ENCODE measurements at places on chromosomes 5 and 9. TPM values are rescaled to one million over a fixed set of nuclear protein-coding genes. Genes with fewer than 3 reads are reported as not detected.
A peak's percentile ranks its signal among the peaks of the same experiment; 100 is the strongest.

DNA sequence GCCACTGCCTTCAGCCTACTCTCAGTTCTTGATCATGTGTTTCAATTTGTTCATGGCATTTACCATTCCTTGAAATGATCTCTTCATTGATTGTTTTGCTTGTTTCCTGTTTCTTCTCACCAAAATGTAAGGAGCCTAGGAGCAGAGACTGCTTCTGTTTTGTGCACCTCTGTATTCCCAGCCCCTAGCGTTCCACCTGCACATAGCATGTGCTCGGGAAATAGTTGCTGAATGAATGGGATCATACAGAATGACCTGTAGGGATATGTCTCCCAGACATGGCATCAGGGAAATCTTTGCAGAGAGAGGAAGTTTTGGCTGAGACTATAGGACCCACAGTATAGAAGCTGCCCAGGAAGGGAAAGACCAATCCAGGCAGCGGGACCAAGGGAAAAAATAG is 6.2 kb upstream of the CERCAM start:
- peaks cover 5% of the 10 kb centered on the region for H3K27me3 ChIP-seq
- no peak overlapping the region for H3K27ac ChIP-seq

- H3K36me3 ChIP-seq = peaks cover 29% of the 10 kb centered on the region
- H3K27me3 ChIP-seq = no peaks in the 10 kb centered on the region
- H3K27ac ChIP-seq = no peak overlapping the region
- H3K4me3 ChIP-seq = no peak overlapping the region
These were observed 44.3 kb downstream of the HABP4 start for GRCh38 chr9:96494215-96494800.

DNA sequence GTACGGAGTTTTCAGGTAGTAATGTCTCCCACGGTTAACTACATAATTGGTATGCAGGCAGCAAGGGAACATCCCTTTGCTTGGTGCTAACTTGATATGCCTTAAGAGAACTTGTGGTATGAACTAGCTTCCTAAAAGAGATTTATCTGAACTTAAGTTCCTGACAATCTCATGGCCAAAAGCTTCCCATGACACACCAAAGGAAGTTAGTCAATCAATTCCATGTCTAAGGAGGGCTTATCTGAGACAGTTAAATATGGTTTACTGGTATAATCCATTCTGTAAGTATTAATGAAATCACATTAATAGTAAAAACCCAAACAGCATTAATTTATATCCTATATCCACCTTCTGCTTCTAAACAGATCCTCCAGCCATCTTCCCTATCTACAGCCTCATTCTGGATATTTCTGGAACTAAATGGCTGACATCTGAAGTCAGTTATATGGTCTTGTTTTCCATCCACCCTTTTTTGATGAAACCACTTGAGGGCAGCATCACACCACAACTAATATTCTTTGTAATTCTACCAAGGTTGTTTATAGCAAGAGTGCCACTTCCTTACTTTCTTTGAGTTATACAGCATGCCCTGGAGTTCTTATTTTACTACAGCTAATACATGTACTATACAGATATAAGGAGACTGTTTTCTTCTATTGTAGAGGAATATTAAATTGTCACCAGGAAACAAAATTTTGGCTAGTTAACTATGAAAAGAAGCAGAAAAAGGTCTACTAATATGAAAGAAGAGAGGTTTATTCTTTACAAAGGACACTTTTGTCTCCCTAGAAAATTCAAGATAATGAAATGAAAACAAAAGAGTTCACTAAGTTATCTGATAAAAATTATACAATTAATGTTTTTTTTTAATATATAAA is 34.7 kb downstream of the SHOC1 start:
- DNase-seq = peak; percentile 40
- H3K27ac ChIP-seq = no peak overlapping the region
- H3K27me3 ChIP-seq = no peaks in the 10 kb centered on the region
- H3K4me1 ChIP-seq = peaks cover 2% of the 10 kb centered on the region
- H3K4me3 ChIP-seq = no peak overlapping the region

- no peak overlapping the region for H3K27ac ChIP-seq
- no peak for DNase-seq
- H3K36me3 ChIP-seq = no peaks in the 10 kb centered on the region
- no peaks in the 10 kb centered on the region for H3K4me1 ChIP-seq
- peaks cover 54% of the 10 kb centered on the region for H3K27me3 ChIP-seq
These were observed 31.8 kb upstream of the RXRA start for GRCh38 chr9:134294153-134295071.

DNA sequence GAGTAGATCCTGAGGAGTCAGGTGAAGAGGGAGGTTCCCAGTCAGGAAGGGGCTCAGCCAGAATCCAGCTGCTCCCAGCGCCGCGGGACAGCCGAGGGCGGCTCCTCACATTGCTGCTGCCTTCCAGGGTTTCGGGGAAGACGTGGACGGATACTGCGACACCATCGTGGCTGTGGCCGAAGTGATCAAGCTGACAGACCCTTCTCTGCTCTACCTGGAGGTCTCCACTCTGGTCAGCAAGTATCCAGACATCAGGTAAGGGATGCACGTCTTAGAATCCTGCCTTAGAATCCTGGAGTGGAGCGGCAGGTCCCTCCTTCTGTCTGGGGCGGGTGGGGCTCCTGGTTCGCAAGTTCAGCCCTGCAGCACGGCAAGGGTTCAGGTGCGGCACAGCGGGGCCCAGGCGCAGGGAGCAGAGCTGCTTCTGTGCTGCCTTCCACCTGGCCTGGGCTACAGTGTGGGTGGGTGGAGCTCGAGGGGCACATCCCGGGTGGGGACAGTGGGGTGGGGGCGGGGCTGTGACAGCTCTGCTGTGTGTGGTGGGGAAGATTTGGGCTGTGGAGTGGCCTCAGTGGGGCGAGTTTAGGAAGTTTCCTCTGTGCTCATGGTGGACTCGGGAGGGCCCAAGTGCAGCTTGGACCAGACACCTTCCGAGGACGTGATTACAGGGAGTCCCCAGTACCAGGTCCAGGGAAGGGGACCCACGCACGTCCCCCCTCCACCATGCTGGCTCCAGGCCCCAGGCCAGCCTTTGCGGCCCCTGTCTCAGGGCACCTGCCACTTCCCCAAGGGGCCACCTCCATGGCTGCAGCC is 22.8 kb downstream of the EXOC3 start:
- H3K4me3 ChIP-seq = no peak overlapping the region
- no peak for DNase-seq
- no peak overlapping the region for H3K27ac ChIP-seq
- H3K36me3 ChIP-seq = peaks cover 11% of the 10 kb centered on the region
- no peaks in the 10 kb centered on the region for H3K27me3 ChIP-seq

DNA sequence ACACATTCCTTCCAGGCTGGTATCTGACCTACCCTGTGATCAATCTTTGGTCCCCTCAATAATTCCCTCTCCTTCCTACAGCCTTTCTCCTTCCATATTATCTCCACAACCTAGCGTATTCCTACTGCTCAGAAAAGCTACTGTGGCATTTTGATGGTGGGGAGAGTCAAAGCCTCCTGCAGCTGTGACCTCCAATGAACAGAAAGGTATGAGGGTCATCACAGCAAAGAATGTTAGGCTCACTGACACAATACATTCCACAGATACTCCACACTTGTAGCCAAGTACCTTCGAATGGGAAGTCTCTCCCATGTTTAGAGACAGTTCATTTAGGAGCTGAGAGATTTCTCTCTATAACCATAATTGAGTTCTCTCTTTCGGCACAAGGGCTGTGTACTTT is 5.9 kb downstream of the FBN2 start:
- no peak overlapping the region for H3K27ac ChIP-seq
- no peaks in the 10 kb centered on the region for H3K36me3 ChIP-seq
- peaks cover 11% of the 10 kb centered on the region for H3K27me3 ChIP-seq
- DNase-seq = no peak
- peaks cover 2% of the 10 kb centered on the region for H3K4me1 ChIP-seq
- H3K4me3 ChIP-seq = no peak overlapping the region

DNA sequence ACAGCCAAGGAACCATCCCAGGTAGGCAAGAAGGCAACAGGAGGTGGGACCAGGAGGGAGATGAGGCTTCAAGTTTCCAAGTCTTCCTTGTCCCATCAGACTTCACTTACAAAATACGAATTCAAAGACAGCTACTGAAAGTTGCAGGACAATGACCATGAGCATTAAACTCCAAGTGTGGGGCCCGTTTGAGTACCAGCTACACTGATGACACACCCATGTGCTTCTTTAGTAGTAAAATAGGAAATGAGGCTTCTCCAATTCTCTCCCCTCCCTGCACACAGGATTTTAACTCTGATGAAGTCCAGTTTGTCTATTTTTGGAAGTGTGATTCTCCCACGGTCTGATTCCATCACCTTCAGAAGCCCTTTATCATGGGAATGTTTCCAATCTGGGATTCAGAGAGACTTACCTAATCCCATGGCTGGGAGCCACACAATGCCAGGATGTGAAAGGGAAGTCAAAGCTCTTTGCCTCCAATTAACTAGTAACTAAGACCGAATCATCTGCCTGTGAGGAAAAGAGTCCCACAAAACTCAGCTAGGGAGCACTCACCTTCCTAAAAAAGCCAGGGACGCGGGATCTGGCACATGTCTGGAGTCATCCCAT is 222.8 kb upstream of the MSX2 start:
- DNase-seq = no peak
- no peaks in the 10 kb centered on the region for H3K4me1 ChIP-seq
- H3K27me3 ChIP-seq = no peaks in the 10 kb centered on the region
- no peaks in the 10 kb centered on the region for H3K36me3 ChIP-seq
- no peak overlapping the region for H3K27ac ChIP-seq

DNA sequence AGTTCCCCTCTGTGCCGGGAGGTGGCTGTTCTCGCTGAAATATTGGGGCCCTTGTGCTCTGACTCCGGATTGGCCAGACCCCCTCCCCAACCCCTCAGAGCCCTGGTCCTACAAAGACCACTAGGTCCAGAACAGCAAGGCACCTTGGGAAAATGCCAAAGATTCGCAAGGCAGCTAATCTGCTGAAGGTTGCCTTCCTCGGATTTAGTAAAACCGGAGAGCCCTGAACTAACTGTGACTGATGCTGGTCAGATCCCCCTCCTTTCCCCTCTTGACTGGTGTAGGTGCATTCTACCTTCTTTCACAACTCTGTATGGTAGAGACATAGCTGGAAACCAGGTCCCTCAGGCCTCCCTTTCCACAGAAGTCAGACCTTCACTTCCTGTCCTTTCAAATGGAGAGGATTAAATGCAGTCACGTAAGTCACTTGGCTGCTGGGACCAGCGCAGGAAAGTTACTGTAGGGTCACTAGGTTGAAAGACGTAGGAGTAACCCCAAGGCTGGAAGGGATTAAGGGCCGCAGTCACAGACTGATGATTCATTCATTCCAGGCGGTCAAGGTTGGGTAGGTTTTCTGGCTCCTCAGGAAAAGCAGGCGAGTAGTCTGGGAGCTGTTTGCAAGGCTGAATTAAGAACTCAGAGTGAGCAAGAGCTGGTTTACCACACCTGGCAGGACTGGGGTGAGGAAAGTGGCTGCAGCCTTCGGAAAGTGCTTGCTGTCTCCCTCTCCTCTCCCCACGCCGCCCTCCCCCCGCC is 5.3 kb downstream of the BARX1 start:
- no peak overlapping the region for H3K4me3 ChIP-seq
- peaks cover 94% of the 10 kb centered on the region for H3K27me3 ChIP-seq
- no peaks in the 10 kb centered on the region for H3K36me3 ChIP-seq

The GABRA6 gene
- total RNA-seq = not detected

The DMRT3 gene
- total RNA-seq = not detected

Data from T-cell (primary cell).